DMS 273 treated with DMSO at 0.1 percent for 48 hours (cell line): ENCODE measurements at places on chromosomes 16 and 17.

DNA sequence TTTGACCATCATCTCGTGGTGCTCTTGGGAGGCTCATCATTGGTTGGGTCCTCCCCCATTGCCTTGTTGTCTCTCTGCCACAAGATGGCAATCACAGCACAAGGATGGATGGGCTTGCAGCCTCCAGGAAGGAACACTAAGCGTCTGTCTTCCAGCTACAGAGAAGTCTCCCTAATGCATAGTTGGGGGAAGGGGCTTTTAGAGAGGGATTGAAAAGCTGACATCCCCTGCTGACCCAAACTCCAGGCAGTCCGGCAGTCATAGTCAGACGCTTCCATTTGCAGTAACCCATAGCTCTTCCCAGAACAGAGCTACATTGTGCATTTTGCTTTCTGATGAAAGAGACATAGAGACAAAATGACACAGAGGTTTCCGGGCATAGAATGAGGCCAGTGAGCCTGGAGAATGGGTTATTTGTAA lies 111.4 kb downstream of the UTP18 start:
- peak; percentile 7 for DNase-seq

- DNase-seq: no peak
Observed at GRCh38 chr16:28561557-28562187, 8.0 kb downstream of the SGF29 start.

DNA sequence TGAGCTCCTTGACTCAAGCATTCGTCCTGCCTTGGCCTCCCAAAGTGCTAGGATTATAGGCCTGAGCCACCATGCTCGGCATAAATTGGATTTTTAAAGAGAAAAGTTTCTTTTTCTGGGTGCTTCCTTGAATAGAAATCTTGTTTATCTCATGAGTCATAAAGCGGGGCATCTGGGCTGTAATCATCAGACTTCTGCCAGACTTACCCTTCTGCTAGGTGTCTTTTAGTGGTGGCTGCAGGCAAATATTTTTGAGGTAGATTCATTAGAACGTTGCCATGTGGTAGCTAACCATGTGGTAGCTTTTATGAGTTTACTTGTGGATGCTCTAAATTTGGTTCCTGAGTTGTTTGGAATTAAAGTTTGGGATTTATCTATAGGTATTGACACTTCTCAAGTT lies 13.4 kb downstream of the PGS1 start:
- no peak for DNase-seq

- no peak for DNase-seq
Observed at GRCh38 chr16:13997933-13998332, 73.2 kb upstream of the MRTFB start.

DNA sequence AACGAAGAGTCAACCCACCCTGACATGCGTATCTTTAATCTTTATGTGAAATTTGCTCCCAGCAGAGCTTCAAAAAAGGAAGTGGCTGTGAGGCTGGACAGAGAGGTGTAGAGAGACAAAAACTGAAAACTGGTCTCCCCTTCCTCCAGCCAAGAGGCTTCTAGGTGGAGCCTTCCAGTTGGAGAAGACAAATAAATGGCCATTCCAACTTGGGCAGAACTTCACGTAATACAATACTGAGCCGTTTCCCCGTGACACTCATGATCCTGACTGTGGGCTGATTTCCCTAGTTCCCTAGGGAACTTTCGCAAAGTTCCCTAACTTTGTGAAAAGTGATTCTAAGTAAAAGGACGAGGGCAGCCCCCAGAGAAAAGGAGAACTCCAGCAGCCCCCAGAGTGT lies 78.8 kb downstream of the ZFHX3 start:
- no peak for DNase-seq

- no peak for DNase-seq
Observed at GRCh38 chr17:83067071-83067717, 12.2 kb upstream of the METRNL start.

DNA sequence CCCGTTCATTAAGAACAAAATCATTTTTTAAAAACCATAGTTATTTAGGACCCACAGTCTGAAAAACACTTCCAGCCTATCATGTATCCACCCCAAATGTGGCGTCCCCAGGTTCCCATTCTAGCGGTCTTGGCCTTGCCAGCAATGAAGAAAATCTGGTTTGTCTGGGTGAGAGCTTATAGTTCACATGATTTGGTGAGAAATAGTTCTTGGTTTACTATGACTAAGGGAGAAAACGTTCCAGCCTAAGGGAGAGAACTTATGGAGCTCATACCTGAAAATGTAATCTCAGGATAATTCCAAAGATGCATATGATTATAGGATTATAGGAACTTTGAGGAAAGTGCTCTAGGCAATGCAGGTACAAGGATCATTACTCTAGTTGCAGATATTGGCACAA lies 4.8 kb downstream of the MARVELD3 start:
- DNase-seq: no peak

GRCh38 chr16:1784977-1785845 lies 2.5 kb downstream of the NUBP2 start:
- DNase-seq: no peak

DNA sequence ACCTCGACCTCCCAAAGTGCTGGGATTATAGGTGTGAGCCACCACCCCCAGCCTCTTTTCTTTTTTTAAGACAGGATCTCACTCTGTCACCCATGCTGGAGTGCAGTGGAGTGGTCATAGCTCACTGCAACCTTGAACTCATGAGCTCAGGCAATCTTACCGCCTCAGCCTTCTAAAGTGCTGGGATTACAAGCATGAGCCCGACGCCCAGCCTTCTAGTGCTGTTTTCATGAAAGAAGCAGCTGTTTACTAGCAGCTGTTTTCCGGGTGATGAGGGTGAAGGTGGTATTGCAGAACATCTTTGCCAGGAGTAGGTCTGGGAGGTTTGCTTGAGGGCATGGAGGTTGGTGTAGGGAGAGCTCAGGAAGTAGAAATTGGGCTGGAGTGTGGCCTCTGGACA lies 2.0 kb downstream of the ADCY7 start:
- DNase-seq: peak; percentile 19

DNA sequence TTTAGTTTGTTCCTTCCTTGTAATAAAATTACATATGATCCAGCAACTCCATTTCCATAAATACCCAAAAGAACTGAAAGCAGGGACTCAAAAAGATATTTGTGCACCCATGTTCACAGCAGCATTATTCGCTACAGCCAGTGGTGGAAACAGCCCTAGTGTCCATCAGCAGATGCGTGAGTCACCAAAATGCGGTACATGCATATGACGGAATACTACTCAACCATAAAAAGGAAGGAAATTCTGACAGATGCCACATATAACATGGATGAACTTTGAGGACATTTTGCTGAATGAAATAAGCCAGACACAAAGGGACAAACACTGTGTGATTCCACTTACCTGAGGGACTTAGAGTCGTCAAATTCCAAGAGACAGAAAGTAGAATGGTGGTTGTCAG lies 9.1 kb upstream of the SLC47A2 start:
- DNase-seq: no peak

- no peak for DNase-seq
Observed at GRCh38 chr17:869567-870525, 87.7 kb downstream of the MRM3 start.

GRCh38 chr17:41428591-41429291 lies 4.4 kb upstream of the KRT37 start:
- no peak for DNase-seq

DNA sequence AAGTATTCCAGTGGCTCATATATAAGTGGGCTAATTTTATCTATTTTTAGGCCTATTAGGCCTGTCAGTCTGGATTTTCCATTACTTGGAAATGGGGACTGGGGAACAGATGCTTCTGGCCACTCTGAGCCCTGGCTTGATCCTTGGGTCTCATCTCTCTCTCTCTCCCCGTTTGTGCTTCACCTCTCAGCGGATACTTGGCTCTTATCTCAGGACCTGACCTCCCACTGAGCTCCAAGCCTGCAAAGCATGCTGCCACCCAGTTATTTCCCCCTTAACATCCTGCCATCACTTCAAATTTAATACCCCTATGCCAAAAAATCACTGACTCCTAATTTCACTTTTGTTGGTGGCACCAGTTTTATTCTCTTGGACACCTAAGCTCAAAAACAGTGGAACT lies 4.2 kb downstream of the ZNF843 start:
- DNase-seq: no peak
